ENCODE measurements at places on chromosomes 1 and 21.
A peak's percentile ranks its signal among the peaks of the same experiment; 100 is the strongest.

DNA sequence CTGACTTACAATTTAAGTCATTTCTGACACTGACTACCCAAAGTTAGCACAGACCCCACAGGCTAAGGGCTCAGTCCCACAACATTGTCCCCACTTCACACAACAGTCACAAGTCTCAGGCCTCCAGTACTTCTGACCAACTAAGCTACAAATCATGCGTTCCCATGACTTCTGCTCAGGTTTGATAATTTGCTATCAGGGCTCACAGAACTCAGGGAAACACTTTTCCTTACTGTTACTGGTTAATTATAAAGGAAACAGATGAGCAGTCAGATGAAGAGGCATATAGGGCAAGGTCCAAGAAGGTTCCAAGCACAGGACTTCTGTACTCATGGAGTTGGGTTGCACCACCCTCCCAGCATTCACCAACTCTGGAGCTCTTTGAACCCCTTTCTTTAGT lies 151.2 kb upstream of the TNR start:
- DNase-seq, result no peak

GRCh38 chr21:44377201-44377921 lies 23.9 kb downstream of the TRPM2 start:
- DNase-seq, result no peak

DNA sequence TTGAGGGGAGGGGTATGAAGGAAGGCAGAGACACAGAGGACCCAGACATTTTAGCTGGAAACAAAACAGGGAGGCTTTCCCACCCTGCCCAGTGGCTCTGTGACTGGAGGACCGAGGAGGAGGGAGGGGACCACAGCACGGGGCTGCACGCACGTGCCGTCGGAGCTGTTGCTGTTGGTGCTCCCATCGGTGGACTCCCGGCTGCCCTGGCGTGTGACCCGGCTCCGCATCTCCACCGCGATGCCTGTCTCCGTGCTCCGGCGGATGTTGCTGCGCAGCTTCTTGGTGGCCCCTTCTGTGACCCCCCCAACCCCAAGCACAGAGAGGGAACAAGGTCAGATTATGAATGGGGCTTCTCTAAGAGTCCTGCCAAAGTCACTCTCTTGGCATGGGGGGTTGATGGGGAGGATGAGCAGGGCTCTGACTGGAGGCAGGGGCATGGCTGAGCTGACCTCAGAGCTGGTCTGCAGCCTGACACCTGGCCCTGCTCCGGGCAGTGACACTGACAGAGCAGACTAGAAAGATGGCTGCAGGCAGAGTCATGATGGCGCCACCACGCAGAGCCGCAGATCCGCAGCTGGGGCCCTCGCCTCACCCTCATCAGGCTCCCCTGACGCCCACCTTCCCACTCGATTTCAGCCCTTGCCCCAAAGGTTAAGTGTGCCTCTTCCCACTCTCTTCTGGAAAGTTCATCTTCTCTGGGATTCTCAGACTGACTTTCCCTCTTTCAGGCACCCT lies 29.6 kb downstream of the RIMS3 start:
- DNase-seq, result no peak

DNA sequence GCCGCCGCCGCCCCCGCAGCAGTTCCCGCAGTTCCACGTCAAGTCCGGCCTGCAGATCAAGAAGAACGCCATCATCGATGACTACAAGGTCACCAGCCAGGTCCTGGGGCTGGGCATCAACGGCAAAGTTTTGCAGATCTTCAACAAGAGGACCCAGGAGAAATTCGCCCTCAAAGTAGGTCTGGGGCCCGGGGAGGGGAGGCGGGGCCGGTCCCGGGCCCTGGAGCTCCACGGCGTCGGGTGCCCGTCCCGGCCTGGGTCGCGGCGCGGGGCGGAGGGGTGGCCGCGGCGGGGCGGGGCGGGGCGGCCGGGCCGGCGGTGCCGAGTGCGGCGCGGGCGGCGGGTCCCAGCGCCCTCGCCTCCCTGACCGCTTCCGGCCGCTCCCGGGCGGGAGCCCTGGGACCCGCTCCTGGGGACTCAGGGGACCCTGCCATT lies 646 bp downstream of the MAPKAPK2 start:
- DNase-seq, result peak; percentile 25

GRCh38 chr1:32886828-32887414 lies 630 bp downstream of the HPCA start:
- no peak for DNase-seq

DNA sequence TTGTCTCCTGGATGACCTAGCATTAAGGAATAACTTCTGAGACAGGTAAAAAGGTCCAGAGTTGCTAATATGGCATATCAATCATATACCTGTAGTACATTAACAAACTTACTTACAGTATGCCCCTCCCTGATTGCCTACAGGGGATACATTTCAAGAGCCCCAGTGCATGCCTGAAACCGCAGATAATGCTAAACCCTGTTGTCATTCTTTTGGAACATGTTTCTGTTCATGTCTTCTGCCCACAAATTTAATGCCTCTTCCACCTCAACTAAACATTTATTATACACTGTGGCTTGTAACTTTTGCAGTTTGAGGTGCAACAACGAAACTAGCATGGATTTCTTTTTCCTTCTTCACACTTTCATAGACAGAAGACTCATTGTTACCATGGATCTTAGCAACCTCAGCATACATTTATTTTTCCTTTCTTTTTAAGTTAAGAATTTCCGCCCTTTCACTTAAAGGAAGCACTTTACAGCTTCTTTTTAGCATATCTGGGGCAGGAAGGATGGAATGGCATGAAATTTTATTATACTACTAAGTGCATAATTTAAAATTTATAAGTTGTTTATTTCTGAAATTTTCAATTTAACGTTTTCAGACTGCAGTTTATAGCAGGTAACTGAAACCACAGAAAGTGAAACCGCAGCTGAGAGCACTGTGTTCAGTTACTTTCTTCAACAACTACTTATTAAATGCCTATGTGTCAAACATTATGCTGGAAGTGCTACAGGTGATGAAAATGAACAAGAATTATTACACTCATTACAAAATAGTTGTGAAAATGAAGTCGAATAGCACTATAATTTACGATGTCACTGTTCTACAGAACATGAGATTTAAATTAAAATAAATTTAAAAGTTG lies 25.3 kb downstream of the F13B start:
- DNase-seq, result no peak

DNA sequence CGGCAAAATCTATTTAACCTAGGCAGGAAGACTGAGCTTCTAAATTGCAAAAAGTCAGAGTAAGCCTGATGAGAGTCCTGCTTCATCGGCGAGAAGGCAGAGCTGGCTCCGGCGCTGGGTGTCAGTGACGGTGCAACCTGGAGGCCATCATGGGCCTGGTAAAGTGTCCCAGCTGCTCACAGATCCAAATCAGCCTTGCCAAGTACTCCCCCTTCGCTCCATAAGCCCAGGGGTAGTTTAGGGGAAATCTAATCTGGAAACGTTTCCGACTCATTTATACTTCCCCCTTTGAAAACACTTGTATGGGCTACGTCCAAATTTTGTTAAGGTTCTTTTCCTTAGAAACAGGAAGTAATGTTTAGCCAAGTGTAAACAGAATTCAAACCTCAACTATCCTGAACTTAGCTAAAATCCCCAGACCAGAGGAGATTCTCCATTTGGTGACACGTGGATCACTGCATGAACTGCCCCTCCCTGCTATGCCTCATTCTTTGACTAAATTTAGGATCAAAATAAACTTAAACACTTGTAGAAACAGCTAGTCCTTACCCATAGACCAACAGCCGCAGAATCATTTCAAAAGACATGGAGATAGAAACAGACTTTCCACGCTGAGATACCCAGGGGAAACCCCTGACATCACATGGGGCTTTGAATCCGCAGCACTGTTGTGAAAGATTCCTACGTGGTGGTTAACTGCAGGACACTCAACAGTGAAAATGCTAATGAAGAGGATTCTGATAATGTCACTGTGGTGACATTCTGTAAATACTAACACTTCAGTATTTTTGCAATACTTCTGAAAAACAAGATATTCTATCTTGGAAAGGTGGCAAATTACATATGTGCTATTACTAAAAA lies 172.7 kb downstream of the TGFBR3 start:
- DNase-seq, result no peak

DNA sequence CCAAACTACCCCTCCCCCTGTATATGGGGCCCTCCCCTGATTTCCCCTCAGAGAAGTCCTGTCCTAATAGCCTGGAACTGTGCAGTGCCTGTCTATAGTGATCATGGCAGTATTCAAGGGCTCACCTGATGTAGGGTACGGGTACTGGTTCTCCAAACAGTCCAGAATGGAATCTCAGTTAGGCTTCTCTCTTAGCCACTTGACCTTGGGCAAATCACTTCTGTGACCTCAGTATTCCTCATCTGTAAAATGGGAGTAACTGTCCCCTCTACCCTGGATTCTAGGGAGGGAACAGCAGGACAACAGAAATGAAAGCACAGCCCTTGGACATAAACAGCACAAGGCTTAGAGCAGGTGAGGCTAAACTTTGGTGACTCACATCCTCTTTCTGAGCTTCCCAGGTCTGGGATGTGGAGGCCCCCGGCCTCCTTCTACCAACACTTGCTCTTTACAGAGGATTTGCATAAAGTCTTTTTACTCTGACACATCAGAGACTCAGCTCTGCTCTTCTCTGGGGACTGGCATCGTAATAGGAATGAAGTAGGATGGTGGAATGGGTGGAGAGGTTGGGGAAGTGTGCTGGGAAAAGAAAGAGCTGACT lies 20.0 kb upstream of the PDZK1IP1 start:
- DNase-seq, result no peak

DNA sequence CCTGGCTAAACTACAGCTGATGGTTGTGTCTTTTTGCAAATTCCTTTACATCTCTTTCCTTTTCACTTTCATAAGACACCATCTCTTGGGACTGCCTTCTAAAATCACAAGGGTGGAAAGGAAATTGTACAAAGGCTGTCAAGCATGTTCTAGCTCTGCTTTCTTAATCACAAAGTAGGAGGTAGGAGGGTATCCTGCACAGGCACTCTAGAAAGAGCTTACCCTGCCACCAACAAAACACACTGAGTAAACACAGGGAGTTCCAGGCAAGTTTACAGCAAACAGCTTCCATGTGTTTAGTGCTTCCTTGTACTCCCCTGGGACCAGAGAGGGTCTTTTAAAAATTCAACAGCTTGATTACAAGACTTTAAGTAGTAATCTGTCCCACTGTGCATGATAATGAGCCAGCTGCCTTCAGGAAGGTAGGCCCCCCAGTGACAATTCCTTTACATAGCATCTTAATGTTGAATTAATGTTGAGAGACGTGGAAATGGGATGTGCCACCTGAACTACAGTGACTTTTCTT lies 2.4 kb downstream of the PLPP3 start:
- no peak for DNase-seq

GRCh38 chr1:2443277-2444137 lies 31.1 kb upstream of the PEX10 start:
- no peak for DNase-seq

DNA sequence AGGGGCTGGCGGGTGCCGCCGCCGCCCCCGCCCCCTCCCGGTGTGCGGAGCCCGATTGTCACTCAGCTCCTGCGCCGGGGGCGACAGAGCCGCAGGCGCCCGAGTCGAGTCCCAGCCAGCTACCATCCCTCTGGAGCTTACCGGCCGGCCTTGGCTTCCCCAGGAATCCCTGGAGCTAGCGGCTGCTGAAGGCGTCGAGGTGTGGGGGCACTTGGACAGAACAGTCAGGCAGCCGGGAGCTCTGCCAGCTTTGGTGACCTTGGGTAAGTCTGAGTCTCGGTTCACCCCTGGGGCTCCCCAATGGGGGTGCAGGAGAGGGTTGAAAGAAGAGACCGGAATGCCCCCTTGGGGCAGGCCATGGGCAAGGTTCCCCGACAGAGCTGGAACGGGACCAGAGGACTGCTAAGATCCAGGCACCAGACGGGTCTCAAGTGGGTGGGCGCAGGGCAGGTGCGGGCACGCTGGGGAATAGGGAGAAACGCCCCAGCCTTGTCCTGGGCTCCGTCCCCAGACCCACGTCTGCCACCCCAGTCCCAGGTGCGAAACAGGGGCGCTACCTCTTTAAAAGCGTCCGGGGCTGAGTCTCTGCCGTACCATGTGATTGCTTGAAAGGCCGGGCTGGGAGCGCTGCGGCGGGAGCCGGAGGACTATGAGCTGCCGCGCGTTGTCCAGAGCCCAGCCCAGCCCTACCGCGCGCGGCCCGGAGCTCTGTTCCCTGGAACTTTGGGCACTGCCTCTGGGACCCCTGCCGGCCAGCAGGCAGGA lies at the start of gene ADORA1:
Gene ADORA1 (plus strand): TSS at position 61 of the 765 bp plus-strand sequence. CDS start 1,116 bp downstream, outside the sequence.
- DNase-seq, result no peak

GRCh38 chr1:17599954-17600300 lies 60.4 kb downstream of the ARHGEF10L start:
- no peak for DNase-seq

GRCh38 chr1:19081218-19081893 lies 124.9 kb upstream of the IFFO2 start:
- no peak for DNase-seq

GRCh38 chr1:18360251-18360650 lies 120.5 kb upstream of the KLHDC7A start:
- no peak for DNase-seq

GRCh38 chr21:45011426-45011825 lies 63.0 kb upstream of the ADARB1 start:
- no peak for DNase-seq

- DNase-seq, result no peak
Measured at GRCh38 chr1:154770897-154771594, 99.0 kb downstream of the KCNN3 start.

DNA sequence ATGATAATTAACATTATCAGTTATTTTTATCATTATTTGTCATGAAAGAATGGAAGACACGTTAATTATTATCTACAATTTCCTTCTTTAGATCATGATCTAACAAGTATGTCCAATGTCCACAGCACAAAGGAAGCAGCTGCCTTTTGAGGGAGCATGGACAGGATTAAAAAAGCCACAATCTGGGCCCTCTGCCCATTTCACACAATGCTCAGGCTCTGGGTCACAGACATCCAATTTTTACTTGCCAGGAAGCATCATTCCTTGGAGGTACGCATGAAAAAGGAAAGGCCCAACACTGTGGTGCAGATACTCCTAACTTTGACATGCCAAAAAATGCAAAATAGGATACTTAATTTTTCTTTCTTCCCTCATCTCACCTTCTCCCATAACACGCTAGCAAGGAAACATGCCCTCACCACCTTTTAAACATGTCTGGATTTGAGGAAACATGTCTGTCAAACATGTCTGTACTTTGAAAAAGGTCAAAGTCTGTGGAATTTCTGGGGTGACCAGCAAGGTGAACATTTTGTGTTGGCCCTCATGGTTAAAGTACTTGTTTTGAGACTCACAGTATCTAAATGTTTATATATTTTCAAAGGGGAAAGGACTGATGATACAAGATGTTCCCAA lies 40.0 kb downstream of the GADD45A start:
- no peak for DNase-seq

GRCh38 chr21:45998276-45998701 lies 16.7 kb downstream of the COL6A1 start:
- DNase-seq, result no peak

DNA sequence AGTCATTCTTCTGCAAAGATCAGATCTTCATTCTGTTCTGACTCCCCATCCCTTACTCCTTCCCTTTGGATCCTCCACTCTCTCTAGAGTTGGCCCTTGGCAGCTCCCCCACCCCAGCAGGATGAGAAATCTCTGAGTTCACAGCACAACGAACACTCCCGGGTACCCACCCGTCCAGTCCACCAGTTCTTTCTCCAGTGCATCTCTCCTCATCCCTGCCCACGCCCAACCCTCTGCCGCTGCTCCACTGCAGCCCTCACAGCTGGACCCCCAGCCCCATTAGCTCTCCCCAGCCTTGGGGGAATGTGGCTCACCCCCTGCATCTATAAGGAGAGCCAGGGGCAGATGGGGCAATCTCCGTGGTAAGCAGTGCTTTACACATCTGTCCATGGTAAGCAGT lies 125.7 kb downstream of the MATN1 start:
- DNase-seq, result no peak
